Fibroblast of villous mesenchyme (primary cell): ENCODE measurements at places on chromosomes 16 and 17. TPM values are rescaled to one million over a fixed set of nuclear protein-coding genes. Genes with fewer than 3 reads are reported as not detected.

- no peak for DNase-seq
Observed at GRCh38 chr16:4265676-4266075, 7.1 kb downstream of the TFAP4 start.

GRCh38 chr16:82767198-82767597, 140.4 kb downstream of the CDH13 start:
- no peak for DNase-seq

DNA sequence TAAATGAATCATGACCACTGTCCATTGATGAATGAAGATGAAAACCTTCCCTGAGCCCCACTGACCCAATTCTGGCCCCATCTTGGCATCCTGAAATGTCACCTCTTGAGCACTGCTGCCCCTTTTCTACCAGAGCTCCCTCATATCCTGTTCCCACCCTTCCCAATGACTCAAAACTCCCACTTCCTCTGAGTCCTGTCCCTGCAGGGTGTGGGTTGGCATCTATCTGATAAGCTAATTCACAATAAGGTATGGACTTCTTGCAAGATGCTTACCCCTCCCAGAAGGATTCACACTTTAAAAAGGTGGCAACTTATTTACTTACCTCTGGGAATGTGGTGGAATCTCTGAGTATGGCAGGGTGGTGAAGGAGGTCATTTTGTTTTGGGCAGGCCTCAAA, 13.3 kb upstream of the CSNK2A2 start:
- DNase-seq: no peak

The NEUROD2 gene
- total RNA-seq: not detected in 2 replicates
